Renal pelvis (tissue), 12 donors: ENCODE measurements at places on chromosomes 11 and 22. TPM values are rescaled to one million over a fixed set of nuclear protein-coding genes. Genes with fewer than 3 reads are reported as not detected.

Gene SEC14L2
- 8.1 TPM for polyA plus RNA-seq

Gene OR5A1
- 0.07 TPM for polyA plus RNA-seq

Gene UFD1
- polyA plus RNA-seq = 69.2 TPM

- no peak for DNase-seq
Observed at GRCh38 chr11:20610825-20611224, 11.4 kb downstream of the SLC6A5 start.

GRCh38 chr11:73355109-73355508 lies 21.1 kb upstream of the RELT start:
- no peak for DNase-seq

DNA sequence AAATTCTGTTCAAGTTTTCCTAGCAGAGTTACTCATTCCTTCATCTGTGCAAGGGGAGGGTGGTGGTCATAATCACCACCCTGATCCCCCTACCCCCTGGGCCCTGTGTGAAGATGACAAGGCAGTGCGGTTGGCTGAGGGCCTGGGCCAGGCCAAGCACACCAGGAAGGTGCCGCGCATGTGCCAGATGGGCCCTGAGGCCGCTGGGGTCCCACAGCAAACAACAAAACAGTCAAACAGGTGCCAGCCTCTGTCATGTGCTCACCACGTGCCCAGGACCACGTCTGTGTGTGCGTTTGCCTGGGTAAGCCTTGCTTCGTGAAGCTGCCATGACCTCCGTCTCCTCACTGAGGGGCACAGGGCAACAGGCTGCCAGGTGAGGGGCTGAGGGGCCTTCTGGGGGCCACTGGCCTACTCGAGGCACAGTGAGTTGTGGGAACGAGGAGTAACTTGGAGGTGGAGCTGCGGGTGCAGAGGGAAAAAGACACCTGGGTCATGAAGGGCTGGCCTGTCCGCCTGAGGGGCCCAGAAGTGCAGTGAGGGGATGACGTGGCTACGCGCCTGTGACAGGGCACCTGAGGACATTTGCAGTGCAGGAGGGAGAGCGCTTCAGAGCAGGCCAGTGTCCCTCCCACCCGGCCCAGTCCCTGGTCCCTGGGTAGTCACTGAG lies 25.8 kb downstream of the RSPH14 start:
- no peak for DNase-seq

- no peak for DNase-seq
Observed at GRCh38 chr22:26891429-26891828, 234.0 kb downstream of the MIAT start.
